ENCODE measurements at places on chromosomes 11 and 22. TPM values are rescaled to one million over a fixed set of nuclear protein-coding genes. Genes with fewer than 3 reads are reported as not detected.

Gene MGAT3
- 1.1 TPM for total RNA-seq

Gene RCOR2
- total RNA-seq = 0.71 TPM

DNA sequence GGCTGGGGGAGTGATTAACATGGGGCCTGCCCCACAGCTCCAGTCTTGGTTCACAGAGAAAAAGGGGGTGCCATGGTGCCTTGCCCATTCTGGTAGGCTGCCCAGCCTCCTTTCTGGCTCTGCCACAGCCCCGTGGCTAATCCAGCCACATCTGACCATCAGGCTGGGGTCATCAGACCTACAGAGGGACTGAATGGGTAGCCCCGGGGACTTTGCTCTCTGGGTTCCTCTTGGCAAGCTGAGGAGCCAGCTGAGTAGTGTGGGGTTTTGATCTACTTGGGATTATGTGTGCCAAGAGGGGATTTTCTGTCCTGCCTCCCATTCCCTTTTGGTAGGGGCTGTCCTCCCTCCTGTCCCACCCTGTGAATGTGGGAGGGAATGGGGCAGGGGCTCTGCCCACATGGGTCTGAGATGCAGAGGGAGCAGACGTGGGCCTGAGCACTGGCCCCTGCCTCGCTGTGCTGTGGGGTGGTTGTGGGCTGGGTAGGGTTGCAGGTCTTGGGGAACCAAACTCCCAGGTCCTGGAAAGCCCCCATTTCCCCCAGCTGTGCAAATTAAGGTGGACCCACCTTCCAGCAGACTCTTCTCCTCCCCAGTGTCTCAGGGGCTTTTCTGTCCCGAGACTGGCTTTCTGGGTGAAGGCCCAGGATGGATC lies 32.0 kb downstream of the CD82 start:
- no peak for DNase-seq
- H3K4me3 ChIP-seq = no peak overlapping the region
- no peak overlapping the region for H3K27ac ChIP-seq
- no peaks in the 10 kb centered on the region for H3K36me3 ChIP-seq
- H3K4me1 ChIP-seq = no peaks in the 10 kb centered on the region

DNA sequence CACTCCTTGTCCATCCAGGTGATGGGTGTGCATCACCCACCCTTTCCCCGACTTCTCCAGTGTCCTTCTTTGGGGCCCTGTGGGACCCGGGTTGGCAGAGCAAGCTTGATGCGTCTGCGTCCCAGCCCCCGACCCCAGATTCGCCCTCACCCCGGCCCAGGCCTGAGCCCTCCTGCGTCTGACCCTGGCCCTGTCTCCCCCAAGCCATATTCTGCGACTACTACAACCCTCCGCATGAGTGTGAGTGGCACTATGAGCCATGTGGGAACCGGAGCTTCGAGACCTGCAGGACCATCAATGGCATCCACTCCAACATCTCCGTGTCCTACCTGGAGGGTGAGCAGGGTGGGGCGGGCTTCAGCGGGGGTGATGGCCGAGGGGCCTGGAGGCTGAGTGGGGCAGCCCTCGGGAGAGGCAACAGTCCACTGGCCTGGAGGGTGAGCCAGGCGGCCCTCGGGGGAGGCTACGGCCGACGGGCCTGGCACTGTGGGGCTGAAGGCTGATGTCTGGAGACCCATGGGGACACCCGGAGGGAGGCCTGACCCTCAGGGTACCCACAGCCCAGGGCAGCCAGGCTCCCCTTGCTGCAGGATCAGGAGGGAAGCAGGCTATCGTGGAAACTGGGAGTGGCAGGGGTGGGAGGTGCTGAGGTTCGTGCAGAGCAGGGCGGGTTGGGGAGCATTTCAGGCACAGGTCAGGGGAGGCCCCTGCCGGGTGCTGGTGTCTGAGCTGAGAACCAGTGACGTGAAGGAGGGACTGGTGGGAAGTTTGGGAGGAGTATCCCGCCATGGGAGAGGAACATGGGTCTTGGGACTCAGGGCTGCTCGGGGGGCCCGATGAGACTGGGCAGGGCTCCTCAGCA lies 15.3 kb downstream of the MUC2 start:
- H3K27me3 ChIP-seq = peaks cover 3% of the 10 kb centered on the region
- DNase-seq = no peak
- H3K4me3 ChIP-seq = no peak overlapping the region
- H3K4me1 ChIP-seq = no peaks in the 10 kb centered on the region
- no peak overlapping the region for H3K27ac ChIP-seq

DNA sequence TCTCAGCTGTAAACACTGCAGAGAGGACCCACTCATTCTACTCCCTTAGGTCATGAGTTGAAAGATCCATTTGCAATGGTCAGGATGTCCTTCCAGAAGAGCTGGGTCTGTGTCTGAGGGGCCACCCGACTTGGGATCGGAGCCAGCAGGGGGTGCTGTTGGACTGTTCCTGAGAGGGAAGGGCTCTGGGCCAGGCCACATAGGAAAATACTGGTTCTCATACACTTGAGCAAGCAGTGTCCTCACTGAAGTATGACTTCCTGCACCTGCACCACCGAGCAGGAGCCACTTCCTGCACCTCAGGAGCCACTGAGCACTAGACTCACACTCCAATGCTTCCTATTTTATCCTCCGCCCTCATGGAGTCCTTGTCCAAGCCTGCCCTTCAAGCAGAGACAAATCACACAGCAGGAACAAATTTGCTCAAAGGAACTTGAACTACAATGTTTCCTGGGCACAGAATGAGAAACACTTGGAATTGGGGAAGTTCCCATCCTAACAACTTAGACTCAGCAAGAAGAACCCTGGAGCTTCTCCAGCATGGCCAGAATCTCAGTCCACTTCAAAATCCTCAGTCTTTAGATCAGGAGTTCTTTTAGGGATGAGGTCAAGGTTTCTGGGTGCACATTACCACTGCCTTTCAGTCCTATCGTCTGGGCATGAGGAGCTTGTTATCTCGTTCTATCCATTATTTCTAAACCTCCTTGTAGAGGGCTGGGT lies 36.6 kb upstream of the VPREB1 start:
- no peak overlapping the region for H3K27ac ChIP-seq
- H3K27me3 ChIP-seq = no peaks in the 10 kb centered on the region
- no peaks in the 10 kb centered on the region for H3K4me1 ChIP-seq
- H3K36me3 ChIP-seq = no peaks in the 10 kb centered on the region

- no peak overlapping the region for H3K4me3 ChIP-seq
- no peak overlapping the region for H3K27ac ChIP-seq
- H3K4me1 ChIP-seq = peaks cover 17% of the 10 kb centered on the region
- no peak for DNase-seq
These were observed 27.6 kb upstream of the CD44 start for GRCh38 chr11:35111161-35112055.
